Right renal pelvis (tissue), 4 donors: ENCODE measurements at places on chromosomes 5 and 9. TPM values are rescaled to one million over a fixed set of nuclear protein-coding genes. Genes with fewer than 3 reads are reported as not detected.

C9orf50 gene
- polyA plus RNA-seq = 0.88 TPM

RNF208 gene
- polyA plus RNA-seq = 7.9 TPM

BNC2 gene
- 8.6 TPM for polyA plus RNA-seq

PCDHGA1 gene
- 0.74 TPM for polyA plus RNA-seq

COX7C gene
- 1,015 TPM for polyA plus RNA-seq

DNA sequence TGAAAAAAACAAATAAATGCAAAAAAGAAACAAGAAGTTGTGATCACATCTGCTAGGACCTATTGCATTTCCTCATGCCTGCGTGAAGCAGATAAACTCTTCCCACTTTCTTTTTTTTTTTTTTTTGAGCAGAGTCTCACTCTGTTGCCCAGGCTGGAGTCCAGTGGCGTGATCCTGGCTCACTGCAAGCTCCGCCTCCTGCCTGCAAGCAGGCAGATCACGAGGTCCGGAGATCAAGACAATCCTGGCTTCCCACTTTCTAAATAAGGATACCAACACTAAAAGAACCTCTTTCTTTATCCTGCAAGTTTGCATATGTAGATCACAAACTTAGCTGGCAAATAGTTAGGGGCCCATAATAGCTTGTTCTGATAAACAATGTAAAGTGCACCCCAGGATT, 128.6 kb downstream of the ASTN2 start:
- DNase-seq = no peak

GRCh38 chr9:91658513-91659105, 235.0 kb upstream of the NFIL3 start:
- no peak for DNase-seq

GRCh38 chr9:108634204-108634603, 221.6 kb downstream of the ACTL7B start:
- no peak for DNase-seq

GRCh38 chr5:91977579-91977978, 594.5 kb upstream of the ARRDC3 start:
- DNase-seq = no peak

GRCh38 chr9:82284758-82285157, 296.2 kb downstream of the SPATA31D1 start:
- no peak for DNase-seq

DNA sequence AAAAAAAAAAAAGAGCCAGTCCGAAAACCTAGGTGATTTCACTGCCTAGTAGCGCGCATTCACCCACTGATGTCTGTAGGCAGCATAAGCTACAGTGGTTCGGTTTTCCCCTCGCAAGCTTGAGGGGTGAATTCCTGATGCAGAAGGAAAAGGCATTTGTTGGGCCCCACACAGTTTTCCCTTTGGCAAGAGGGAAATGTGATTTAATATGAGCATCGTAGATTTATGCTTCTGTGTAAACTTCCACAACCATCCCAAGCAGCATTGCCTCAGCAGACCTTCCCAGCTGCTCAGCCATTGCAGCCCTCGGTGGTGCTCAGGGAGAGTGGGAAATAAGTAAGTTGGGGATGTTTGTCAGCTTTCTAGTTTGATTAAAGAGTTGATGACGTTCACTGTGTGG, 231.5 kb upstream of the PPP1R2B start:
- no peak for DNase-seq

DNA sequence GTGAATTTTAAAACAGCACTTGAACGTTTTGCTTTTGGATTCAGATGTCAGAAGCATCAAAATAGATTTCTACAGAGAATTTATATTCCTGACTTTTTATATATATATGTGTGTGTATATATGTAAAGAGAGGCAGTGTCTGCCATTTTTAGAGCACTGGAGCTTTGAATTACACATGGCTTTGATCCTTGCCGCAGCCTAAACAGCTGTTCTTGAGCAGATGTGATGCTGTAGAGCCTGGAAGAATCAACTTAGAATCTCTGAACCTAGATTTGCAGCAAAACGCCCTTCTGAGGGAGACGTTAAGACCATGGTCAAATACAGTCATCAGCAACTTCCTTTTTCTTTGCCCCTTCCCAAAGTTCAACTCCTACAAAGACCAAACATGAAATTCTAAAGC, 21.7 kb upstream of the C5orf47 start:
- DNase-seq = no peak
